ENCODE measurements at places on chromosomes 13 and 19. TPM values are rescaled to one million over a fixed set of nuclear protein-coding genes. Genes with fewer than 3 reads are reported as not detected.
A peak's percentile ranks its signal among the peaks of the same experiment; 100 is the strongest.

GRCh38 chr19:56504581-56504980 lies 3.1 kb upstream of the ZNF471 start:
- no peaks in the 10 kb centered on the region for H3K36me3 ChIP-seq
- DNase-seq: no peak
- no peak overlapping the region for H3K27ac ChIP-seq
- no peaks in the 10 kb centered on the region for H3K4me1 ChIP-seq
- no peaks in the 10 kb centered on the region for H3K27me3 ChIP-seq

DNA sequence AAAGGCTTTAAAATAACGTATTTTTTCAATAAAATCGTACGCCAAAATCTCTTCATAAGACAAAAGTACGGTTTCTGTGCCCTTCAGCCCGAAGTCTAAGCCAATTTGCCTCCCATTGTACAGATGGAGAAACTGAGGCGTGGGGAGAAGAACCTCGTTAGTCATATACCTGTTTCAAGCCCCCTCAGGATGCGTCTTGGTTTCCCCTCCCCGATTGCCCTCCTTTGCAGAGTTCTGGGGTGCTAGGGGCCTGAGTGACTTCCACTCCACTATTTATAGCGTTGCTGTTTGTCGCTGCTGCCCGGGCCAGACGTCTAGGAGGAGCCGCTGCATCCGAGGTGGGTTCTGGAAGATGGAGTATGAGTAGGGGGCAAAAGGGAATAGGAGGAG lies 2.3 kb upstream of the LTBP4 start:
- H3K27me3 ChIP-seq: peaks cover 76% of the 10 kb centered on the region
- H3K36me3 ChIP-seq: no peaks in the 10 kb centered on the region
- H3K4me3 ChIP-seq: peak overlapping the region; percentile 53

HCST gene
- total RNA-seq: not detected

DNA sequence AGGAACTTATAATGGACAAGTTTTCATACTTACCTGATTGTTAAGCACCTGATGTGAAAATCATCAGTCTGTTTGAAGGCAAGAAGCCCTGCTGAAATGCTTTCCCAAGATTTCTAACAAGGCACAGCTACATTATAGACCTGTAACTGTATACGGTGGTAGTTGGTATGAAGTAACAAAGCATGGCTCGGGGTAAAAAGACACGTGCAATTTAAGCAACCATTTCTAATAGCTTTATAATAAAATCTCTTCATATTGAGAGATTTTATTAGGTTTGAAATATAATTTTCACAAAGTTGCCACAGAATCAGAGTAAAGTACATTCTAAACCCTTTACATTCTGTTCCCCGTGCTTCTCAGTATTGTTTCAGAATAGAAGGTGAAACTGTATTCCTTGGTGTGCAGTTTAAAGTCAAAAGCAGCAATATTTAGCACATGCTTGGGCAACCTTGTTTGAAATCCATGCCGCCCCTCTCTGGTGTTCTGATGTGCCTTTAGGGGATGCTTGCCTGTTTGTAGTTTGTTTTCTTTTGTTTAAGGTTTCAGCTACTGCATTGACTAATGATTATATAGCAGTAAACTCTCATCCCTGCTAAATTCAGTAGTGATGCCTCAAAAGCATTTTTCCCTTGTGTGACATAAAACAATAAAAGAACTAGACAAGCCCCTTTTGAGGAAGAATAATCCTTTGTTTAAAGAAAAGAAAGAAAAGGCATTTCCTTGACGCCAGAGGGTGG lies 125.2 kb upstream of the OBI1 start:
- no peaks in the 10 kb centered on the region for H3K27me3 ChIP-seq
- peaks cover 7% of the 10 kb centered on the region for H3K4me1 ChIP-seq
- H3K27ac ChIP-seq: no peak overlapping the region
- H3K36me3 ChIP-seq: no peaks in the 10 kb centered on the region
- no peak overlapping the region for H3K4me3 ChIP-seq
- no peak for DNase-seq

GRCh38 chr13:28984825-28985224 lies 164.7 kb downstream of the MTUS2 start:
- H3K27me3 ChIP-seq: no peaks in the 10 kb centered on the region
- no peak for DNase-seq
- H3K36me3 ChIP-seq: no peaks in the 10 kb centered on the region
- H3K27ac ChIP-seq: no peak overlapping the region
- no peak overlapping the region for H3K4me3 ChIP-seq
- H3K4me1 ChIP-seq: no peaks in the 10 kb centered on the region

DNA sequence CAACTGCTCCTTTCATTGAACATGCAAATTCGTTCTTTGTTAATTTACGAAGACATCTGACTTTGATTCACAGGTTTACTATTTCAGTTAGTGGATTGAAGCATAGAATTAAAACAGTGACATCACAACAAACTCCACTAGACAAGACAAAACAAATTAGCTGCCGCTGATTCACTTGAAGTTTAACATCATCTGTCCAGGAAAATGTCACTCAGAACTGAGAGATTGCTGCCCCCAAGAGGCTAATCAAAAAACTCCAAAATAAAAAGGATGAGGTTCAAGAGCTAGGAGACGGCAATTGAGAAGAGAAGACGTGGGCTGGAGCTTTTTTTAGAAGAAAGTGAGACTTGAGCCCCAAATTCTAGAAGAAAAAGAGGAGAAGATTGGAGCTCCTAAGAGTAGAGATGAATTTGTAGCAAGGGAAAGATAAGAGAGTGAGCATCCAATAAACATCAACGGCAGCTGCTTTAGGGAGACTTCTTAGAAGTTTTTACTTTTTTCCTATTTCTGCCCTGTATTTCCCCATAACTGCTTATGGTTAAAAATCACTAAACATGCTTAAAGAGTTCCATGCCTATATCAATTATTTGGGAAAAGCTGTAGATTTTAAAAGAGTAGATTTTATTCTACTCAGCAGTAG lies 40.8 kb upstream of the TPP2 start:
- H3K27ac ChIP-seq: no peak overlapping the region
- H3K4me3 ChIP-seq: no peak overlapping the region
- DNase-seq: peak; percentile 74
- no peaks in the 10 kb centered on the region for H3K36me3 ChIP-seq
- H3K4me1 ChIP-seq: no peaks in the 10 kb centered on the region
- H3K27me3 ChIP-seq: no peaks in the 10 kb centered on the region

DNA sequence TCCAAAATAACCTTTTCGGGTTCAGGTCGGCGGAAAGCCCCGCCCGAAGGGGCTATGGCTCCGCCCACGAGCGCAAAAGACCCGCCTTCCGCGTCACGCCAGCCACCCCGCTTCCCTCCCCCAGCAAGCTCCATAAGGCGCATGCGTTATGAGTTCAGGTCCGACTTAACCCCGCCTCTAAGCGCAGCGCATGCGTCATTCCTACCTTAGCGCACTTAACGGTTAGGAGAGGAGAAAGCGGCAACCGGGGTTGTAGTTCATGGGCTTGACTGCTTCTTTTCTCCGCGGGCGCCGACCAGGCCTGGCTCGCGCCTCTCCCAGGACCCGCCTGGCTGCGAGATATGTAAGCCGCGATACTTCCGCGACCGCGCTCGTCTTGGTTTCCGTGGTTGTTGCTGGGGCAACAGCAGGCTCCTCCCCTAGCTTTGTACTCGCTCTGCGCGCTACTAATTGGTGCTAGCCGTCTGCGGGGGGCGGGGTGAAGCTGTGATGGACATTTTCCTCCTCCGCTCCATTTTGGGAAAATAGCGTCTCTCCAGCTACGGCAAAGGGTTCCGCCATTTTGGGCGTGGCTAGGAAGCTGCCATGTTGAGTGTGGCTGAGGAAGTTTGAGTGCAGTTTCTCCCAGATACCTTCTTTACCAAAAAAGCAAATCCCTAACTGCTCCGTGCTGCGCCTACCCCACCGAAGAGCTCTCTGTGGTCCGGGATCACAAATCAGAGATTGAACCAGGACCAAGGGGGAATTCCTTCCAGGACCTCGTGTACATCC lies at the start of gene B9D2:
Gene B9D2 (minus strand): TSS at position 397 of the 771 bp plus-strand sequence. CDS start 630 bp downstream, outside the sequence.
- H3K4me1 ChIP-seq: no peaks in the 10 kb centered on the region
- no peaks in the 10 kb centered on the region for H3K27me3 ChIP-seq
- no peaks in the 10 kb centered on the region for H3K36me3 ChIP-seq
- H3K4me3 ChIP-seq: peak within 1 kb of the TSS; percentile 60

- H3K27me3 ChIP-seq: no peaks in the 10 kb centered on the region
- no peak overlapping the region for H3K27ac ChIP-seq
- no peaks in the 10 kb centered on the region for H3K36me3 ChIP-seq
- H3K4me3 ChIP-seq: no peak overlapping the region
Observed at GRCh38 chr13:51793570-51794271, 10.2 kb downstream of the DHRS12 start.

TNFSF9 gene
- 5.3 TPM for total RNA-seq

TEX26 gene
- not detected for total RNA-seq

UBE2L5 gene
- not detected for total RNA-seq

- peak overlapping the region; percentile 46 for H3K4me3 ChIP-seq
- H3K36me3 ChIP-seq: no peaks in the 10 kb centered on the region
- peaks cover 24% of the 10 kb centered on the region for H3K4me1 ChIP-seq
- peaks cover 30% of the 10 kb centered on the region for H3K27me3 ChIP-seq
- no peak overlapping the region for H3K27ac ChIP-seq
Observed at GRCh38 chr19:17418710-17419109, 1.1 kb upstream of the MVB12A start.

DNA sequence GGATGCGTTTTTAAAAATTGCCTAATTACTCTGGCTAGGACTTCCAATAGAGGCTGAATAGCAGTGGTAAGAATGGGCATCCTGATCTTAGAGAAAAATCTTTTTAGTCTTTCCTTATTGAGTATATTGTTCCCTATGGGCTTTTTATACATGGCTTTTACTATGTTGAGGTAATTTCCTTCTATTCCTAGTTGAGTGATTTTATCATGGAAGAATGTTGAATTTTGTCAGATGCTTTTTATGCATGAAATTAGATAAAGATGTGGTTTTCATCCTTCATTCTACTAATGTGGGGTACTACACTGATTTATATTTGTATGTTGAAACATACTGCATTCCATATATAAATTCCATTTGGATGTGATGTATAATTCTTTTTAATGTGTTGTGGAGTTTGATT lies 2673.8 kb downstream of the PCDH9 start:
- H3K27me3 ChIP-seq: no peaks in the 10 kb centered on the region
- H3K4me1 ChIP-seq: no peaks in the 10 kb centered on the region
- no peaks in the 10 kb centered on the region for H3K36me3 ChIP-seq
- no peak overlapping the region for H3K4me3 ChIP-seq
- no peak for DNase-seq

THSD8 gene
- 0.38 TPM for total RNA-seq

KIR3DL1 gene
- total RNA-seq: not detected

CLDN10 gene
- total RNA-seq: 35.7 TPM

- peaks cover 7% of the 10 kb centered on the region for H3K36me3 ChIP-seq
- H3K27me3 ChIP-seq: peaks cover 5% of the 10 kb centered on the region
- DNase-seq: no peak
- peaks cover 4% of the 10 kb centered on the region for H3K4me1 ChIP-seq
Observed at GRCh38 chr19:6458695-6459261, 814 bp downstream of the SLC25A23 start.

DNA sequence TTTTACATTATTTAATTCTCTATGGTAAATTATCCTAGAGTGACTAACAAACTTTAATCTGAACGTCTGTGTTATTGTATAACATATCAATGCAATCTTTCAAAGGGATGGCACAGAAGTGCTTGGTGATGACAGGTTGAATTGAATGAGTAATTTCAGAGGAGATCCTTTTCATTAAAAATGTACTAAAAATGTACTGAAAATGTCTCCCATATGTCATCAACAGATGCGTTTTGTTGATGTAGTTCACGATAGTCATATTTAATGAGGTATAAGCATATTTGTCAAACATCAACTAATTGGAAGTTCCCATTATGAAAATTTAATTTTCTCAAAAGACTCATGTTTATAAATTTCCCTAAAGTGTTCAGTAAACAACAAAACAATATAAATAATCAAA lies 1434.7 kb upstream of the PCDH20 start:
- DNase-seq: no peak
- H3K27me3 ChIP-seq: no peaks in the 10 kb centered on the region
- no peaks in the 10 kb centered on the region for H3K4me1 ChIP-seq
- H3K36me3 ChIP-seq: no peaks in the 10 kb centered on the region
- H3K4me3 ChIP-seq: no peak overlapping the region

DZIP1 gene
- total RNA-seq: 24.2 TPM

DNA sequence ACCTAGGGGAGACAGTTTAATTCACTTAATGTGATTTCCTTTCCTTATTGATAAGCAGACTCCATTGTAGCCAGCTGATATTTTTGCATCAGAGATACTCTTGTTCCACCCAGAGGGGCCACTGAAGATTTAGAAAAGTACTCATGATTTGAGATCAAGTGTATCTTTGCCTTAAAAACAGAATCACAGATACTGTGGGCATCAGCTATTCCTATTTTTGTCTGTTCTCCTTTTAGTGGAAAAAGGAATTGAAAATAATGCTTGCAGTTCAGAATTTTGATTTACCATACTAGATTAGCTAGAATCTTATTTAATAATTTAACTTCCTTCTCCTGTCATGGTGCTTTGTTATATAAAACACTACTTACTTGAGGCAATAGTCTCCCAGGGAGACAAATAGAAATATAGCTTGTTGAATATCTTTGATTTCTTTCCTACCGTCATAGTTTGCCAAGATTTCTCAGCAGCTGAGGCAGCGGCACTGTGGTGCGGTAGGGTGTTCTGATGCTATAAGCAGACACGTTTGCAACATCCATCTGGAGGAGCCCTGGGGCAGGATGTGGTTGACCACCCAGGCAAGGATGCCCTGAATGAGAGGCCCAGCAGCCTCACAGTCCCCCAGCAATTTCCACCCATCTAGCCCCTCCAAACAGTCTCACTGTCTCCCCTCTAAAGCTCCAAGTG lies 47.0 kb upstream of the RAP2A start:
- H3K36me3 ChIP-seq: no peaks in the 10 kb centered on the region
- peaks cover 4% of the 10 kb centered on the region for H3K4me1 ChIP-seq
- no peak overlapping the region for H3K27ac ChIP-seq
- DNase-seq: no peak

All from GM23338 (cell line).